ENCODE measurements at places on chromosomes 11 and 22. TPM values are rescaled to one million over a fixed set of nuclear protein-coding genes. Genes with fewer than 3 reads are reported as not detected.
A peak's percentile ranks its signal among the peaks of the same experiment; 100 is the strongest.

- H3K4me3 ChIP-seq, result no peak overlapping the region
- peak; percentile 32 for DNase-seq
- no peaks in the 10 kb centered on the region for H3K4me1 ChIP-seq
- H3K36me3 ChIP-seq, result no peaks in the 10 kb centered on the region
- H3K27ac ChIP-seq, result no peak overlapping the region
Measured at GRCh38 chr22:45429981-45430775, 16.7 kb downstream of the RIBC2 start.

Gene GPHA2
- not detected for total RNA-seq

DNA sequence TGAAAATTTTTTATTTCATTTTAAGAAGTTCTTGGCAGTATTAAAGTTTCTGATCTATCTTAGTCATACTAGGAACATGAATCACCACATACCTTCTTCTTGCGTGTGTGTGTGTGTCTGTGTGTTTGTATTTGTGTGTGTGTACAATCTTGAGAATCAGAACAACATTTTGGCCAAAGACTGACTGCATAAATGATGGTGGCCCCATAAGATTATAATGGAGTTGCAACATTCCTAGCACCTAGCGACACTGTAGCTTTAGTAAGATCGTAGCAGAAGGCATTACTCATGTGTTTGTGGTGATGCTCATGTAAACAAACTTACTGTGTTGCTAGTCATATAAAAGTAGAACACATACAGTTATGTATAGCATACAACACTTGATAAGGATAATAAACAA lies 205.4 kb downstream of the FAM76B start:
- no peaks in the 10 kb centered on the region for H3K27me3 ChIP-seq
- no peaks in the 10 kb centered on the region for H3K4me1 ChIP-seq
- H3K27ac ChIP-seq, result no peak overlapping the region
- no peaks in the 10 kb centered on the region for H3K36me3 ChIP-seq
- no peak for DNase-seq
- no peak overlapping the region for H3K4me3 ChIP-seq

Gene NNMT
- total RNA-seq, result 413 TPM

DNA sequence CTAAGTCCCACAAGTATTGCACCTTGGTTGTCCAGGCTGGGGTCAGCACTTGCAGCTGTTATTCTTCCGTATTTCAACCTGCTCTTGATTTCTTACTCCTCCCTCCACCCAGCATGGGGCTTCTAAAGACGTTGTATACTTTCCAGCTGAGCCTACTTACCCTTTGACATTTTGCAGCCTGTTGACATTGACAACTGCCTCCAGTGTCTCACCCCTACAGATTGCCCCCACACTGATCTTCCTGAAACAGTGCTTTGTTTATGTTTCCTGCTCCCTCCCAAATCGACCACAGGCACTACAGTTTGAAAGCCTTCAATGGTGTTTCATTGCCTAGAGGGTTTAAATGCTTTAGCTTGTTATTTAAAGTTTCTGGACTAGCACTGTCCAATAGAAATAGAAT lies 56.6 kb downstream of the FAM83F start:
- no peak for DNase-seq
- no peaks in the 10 kb centered on the region for H3K27me3 ChIP-seq
- H3K4me1 ChIP-seq, result peaks cover 45% of the 10 kb centered on the region
- no peaks in the 10 kb centered on the region for H3K36me3 ChIP-seq
- H3K4me3 ChIP-seq, result no peak overlapping the region

- no peaks in the 10 kb centered on the region for H3K27me3 ChIP-seq
- H3K4me1 ChIP-seq, result no peaks in the 10 kb centered on the region
- H3K27ac ChIP-seq, result no peak overlapping the region
Measured at GRCh38 chr11:57874981-57875380, 113.4 kb downstream of the CTNND1 start.

Gene CST6
- total RNA-seq, result not detected

GRCh38 chr11:11735586-11735985 lies 106.2 kb upstream of the USP47 start:
- no peaks in the 10 kb centered on the region for H3K27me3 ChIP-seq
- no peak for DNase-seq
- no peaks in the 10 kb centered on the region for H3K4me1 ChIP-seq
- H3K4me3 ChIP-seq, result no peak overlapping the region

Gene TRPM5
- total RNA-seq, result 24.2 TPM

DNA sequence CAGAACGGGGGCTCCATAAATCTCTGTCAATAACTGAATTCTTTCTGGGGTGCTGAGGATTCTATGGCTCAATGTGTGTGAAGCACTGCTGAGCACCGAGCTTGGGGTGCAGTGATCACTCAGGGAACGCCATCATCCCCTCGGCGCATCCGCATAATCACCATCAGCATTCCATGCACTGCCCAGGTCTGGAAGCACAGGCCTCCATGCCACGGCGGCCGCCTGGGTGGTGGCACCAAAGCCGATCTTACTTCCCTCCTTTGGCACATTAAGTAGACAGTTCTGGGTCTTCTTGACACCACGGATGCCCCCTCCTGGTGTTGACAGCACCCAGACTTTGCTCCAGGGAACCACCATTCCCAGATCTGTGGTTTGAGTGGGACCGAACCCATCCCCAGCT lies 15.6 kb downstream of the LTO1 start:
- no peak overlapping the region for H3K4me3 ChIP-seq
- no peak overlapping the region for H3K27ac ChIP-seq
- no peaks in the 10 kb centered on the region for H3K27me3 ChIP-seq
- no peaks in the 10 kb centered on the region for H3K4me1 ChIP-seq
- no peaks in the 10 kb centered on the region for H3K36me3 ChIP-seq

DNA sequence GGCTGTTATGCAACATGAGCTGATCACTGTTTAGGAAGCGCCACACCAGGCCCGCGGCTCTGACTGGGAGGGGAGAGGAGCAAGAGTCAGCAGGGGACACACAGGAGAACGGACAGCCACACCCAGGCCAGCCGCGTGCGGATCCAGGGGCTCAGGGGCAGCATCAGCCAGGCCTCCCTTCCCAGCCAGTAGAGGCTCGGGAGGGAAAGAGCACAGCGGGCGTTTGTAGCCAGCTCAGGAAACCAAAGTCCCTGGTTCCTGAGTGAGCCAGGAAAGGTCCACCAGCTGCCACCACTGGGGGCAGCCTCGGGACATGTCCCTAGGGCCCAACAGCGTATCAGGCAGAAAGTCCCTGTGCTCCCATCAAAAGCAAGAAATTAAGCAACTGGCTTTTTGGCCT lies 71.8 kb upstream of the PITPNB start:
- H3K27ac ChIP-seq, result no peak overlapping the region
- H3K4me1 ChIP-seq, result no peaks in the 10 kb centered on the region
- H3K36me3 ChIP-seq, result peaks cover 27% of the 10 kb centered on the region
- no peak for DNase-seq
- H3K4me3 ChIP-seq, result no peak overlapping the region

GRCh38 chr11:34353881-34354280 lies 3.9 kb downstream of the ABTB2 start:
- peaks cover 13% of the 10 kb centered on the region for H3K4me1 ChIP-seq
- no peaks in the 10 kb centered on the region for H3K36me3 ChIP-seq
- H3K27ac ChIP-seq, result no peak overlapping the region

- H3K36me3 ChIP-seq, result no peaks in the 10 kb centered on the region
- H3K27ac ChIP-seq, result peak overlapping the region; percentile 97
- H3K27me3 ChIP-seq, result no peaks in the 10 kb centered on the region
Measured at GRCh38 chr11:450809-451451, 851 bp downstream of the PTDSS2 start.

GRCh38 chr11:72743321-72744221 lies 8.6 kb downstream of the ARAP1 start:
- no peak overlapping the region for H3K4me3 ChIP-seq
- H3K4me1 ChIP-seq, result no peaks in the 10 kb centered on the region
- DNase-seq, result no peak
- H3K36me3 ChIP-seq, result no peaks in the 10 kb centered on the region

Gene IL17REL
- 2.3 TPM for total RNA-seq

GRCh38 chr11:119835753-119836152 lies 106.8 kb upstream of the NECTIN1 start:
- H3K4me1 ChIP-seq, result peaks cover 5% of the 10 kb centered on the region
- no peaks in the 10 kb centered on the region for H3K36me3 ChIP-seq
- no peak overlapping the region for H3K27ac ChIP-seq
- H3K27me3 ChIP-seq, result no peaks in the 10 kb centered on the region
- H3K4me3 ChIP-seq, result no peak overlapping the region

Gene MN1
- 2.8 TPM for total RNA-seq

All from Peyer's patch (tissue), 4 donors.